ENCODE measurements at places on chromosomes 5 and 9.

GRCh38 chr9:34190996-34191892, 12.4 kb downstream of the UBAP1 start:
- peak; percentile 39 for DNase-seq

DNA sequence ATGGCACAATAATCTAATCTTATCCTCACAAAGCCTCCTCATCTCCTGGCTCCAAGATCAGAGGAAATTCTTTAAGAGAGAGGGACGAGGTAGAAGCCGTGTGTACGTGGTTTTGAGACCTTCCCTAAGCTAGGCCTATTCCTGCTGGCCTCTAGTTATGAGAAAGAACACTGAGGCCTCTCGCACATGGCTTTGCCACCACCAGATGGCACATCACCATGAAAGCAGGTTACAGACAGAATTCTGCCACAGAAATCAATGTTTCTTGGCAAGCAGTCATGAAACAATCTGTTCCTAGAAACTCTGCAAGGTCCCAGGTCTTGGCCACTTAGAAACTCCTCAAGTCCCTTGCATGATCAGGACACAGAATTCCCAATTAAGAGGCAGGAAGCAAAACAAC, 268.2 kb upstream of the TAS2R1 start:
- no peak for DNase-seq

- DNase-seq: peak; percentile 85
Measured at GRCh38 chr9:34501889-34502425, 20.8 kb downstream of the ENHO start.

DNA sequence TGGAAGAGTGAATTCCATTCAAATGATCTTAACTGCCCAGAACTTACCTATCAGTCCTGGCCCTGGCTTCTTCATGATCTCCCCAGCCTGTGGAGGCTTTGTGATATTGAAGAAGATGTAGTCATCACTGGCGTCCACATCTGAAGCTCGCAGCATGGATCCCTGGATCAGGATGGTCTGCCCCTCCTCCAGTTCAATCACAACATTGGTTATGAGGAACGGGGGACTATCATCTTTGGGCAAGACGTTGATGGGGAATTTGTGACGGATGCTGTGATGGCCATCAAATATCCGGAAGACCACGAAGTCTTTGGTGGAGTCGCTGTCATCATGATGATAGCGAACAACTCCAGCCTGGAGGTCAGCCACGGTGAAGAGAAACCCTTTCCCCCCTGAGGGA, 68.0 kb downstream of the FREM1 start:
- no peak for DNase-seq

DNA sequence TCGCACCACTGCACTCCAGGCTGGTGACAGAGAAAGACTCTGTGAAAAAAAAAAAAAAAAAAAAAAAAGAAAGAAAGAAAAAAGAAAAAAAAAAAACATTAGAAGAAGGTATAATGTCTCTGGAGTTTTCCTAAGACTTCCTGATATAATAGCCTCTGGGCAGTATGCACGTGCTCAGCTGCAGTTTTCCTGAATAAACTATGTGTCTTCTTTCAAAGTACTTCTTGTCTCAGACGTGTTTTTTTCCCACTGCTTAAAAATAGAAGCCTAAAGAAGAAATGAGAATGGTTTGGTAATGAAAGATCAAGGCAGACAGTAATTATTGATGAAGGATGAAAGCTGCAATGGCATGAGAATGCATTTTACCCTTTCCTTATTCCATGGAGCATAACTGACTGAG, 148.1 kb upstream of the TRPC7 start:
- no peak for DNase-seq

DNA sequence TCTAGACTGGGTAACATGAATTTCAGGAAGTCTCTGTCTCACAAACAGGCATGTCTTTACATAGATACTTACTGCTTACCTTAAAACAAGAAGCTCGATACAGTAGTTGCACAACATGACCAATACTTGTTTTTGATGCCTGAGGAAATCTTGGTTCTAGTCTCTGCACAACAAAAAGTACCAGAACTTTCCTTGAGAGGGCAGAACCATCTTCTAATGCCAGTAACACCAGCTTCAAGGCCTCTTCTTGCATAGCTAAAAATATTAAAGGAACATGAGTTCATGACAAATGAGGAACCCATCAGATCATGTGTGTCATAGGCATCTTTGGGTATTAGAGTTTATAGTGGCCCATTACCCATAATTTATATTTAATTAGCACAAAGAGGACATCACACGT, 22.0 kb downstream of the RC3H2 start:
- DNase-seq: no peak

- DNase-seq: peak; percentile 42
Measured at GRCh38 chr5:55533521-55534435, 986 bp downstream of the PLPP1 start.

DNA sequence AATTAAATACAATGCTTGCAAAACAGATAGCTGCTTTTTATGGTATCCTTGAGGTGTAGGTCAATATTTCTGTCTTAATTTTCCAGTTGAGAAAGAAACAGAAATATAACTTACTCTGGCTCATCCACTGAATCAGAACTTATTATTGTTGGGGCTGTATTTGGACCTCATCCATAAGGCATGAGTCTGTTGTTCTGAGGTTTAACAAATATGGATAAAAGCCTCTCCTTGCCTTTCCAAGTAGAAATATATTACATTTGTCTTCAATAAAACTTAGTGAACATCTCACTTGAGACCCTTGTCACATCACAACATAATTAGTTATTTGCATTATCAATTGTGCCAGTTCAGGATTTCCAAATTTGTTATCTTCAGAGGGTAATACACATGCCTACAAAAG, 525.8 kb downstream of the AGTPBP1 start:
- peak; percentile 67 for DNase-seq

DNA sequence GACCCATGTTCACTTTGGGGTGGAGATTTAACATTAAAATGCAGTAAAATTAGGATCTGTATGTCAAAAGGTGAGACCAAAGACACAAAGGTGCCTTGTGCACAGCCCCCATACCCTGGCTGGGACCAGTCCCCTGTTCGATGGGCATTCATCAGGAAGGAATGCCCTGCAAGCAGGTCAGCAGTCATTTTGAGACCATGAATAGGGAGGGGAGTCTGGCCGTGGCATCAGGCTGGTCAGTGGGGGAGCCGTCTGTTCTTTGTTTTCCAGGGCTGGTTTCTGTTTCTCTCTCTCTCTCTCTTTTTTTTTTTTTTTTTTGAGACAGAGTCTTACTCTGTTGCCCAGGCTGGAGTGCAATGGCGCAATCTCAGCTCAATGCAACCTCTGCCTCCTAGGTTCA, 68.9 kb upstream of the GOLM1 start:
- no peak for DNase-seq

DNA sequence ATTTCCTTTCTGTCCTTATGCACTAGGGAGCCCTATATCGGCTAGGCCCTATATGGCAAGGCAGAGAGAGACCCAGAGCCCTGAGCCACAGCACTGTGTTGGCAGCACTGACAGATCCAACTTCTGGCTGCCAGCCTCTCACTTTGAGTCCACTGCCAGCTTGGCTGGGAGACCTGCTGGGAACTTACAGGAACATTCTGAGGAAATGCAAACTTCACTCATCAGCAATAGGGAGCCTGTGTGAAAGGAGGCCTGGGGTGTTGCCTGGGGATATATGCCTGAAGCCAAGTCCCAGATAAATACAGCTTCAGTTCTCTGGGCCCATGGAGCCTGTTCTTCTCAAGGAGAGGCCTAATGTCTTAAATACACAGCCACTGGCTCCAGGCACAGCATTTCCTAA, 78.0 kb downstream of the ADRB2 start:
- DNase-seq: no peak

- DNase-seq: no peak
Measured at GRCh38 chr9:114272739-114273431, 50.0 kb upstream of the ORM1 start.

DNA sequence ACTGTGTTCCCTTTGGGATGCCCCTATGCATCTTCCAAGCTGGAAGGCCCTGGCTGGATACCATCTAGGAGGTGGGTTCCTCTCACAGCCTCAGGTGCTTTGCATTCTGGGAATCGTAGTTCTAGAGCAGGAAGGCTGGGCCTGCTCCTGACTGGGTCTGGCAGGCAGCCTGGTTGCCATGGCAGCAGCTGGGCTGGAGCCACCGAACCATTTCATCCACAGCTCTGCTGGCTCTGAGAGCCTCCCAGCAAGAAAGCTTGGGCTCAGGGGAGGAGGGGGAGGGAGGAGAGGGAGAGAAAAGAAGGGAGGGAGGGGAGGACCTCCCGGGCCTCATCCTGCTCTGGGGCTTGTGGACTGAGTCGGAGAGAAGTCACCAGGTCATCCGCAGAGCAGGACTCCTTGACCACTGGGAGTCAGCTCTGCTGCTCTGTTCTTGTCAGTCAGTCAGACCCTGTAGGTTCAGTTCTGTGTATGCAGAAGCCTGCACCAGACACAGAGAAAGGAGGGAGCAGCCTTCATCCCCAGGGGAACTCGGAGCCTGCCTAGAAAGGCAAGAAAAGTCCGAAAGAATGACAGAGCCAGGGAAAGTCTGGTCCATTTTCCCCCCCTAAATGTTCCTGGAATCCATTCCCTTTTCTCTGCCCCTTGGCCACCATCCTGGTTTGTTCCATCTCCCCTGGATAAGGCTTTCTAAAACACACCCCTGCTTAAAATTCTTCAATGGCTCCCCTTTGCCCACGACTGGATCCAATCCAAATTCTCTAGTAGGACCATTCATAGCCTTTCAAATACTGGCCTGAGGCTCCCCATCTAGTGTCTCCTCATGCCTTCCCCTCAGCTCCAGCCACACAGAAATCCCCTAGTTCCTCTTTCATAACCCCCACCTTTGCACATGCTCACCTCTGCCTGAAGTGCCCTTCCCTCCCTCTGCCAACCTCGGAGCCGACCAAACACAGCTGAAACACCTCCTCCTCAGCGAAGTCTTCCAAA, 65.4 kb upstream of the ARAP3 start:
- peak; percentile 69 for DNase-seq

- no peak for DNase-seq
Measured at GRCh38 chr5:173327084-173327947, 898 bp downstream of the STC2 start.

DNA sequence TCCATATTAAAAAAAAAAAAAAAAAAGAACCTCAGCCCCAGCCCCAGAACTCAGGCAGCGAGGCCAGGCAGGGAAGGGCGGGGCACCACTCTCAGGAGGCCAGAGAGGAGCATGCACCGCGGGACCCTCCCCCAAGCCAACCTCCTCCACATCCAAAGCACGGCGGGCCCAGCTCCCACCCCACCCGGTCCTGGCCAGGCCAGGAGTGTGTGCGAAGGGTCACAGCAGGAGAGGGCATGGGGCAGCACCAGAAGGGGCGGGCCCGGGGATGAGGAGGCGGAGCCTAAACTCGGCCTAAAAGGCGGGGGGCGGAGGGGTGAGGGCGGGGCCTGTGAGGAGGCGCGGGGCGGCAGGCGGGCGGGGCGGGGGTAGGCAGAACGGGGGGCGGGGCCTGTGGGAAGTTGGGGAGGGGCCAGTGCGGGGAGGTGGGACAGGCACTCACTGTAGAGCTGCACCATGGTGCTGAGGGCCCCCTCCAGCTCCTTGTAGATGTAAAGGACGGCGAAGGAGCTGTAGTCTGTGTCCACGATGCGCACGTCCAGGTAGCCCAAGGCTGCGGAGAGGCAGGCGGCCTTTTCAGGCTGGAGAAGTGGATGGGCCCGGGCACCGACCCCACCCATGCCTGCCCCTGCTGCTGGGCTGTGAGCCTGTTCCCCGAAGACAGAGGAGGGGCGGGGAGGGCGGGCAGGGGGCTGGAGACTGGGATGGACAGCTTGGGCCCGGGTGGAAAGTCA, 1.2 kb downstream of the LCN15 start:
- no peak for DNase-seq

GRCh38 chr9:115133649-115134048, 15.7 kb upstream of the TNC start:
- no peak for DNase-seq

DNA sequence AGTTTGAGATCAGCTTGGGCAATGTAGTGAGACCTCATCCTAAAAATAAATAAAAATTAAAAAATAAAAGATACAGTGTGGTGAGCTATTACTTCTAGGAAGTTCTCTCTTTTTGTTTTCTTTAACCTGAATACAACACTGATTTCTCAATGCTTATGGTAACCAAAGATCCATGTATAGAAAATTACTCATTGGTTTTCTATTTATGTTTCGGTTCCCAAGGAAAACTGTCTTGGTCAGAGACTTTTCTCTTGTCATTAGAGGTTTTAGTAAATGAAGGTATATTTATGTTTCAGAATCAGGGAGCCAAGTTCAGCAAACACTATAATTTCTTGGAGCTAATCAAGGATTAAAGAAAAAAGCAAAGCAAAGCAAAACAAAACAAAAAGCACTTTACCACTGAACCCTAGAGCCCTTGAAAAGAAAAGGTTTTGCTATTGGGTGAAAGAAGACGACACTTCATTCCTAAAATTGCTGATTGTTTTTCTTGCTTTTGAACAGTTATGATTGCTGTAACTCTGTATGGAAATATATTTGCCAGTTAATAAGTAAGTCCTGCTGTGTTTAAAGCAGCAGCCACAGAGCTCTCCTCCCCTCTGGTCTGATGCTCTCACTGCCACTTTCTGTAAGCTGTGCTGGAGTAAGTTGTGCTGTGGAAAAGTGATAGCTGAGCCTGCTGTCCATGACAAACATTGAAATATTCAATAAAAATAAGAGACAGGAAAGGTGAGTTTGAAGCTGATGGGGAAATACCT, 298.2 kb downstream of the CD180 start:
- DNase-seq: no peak

DNA sequence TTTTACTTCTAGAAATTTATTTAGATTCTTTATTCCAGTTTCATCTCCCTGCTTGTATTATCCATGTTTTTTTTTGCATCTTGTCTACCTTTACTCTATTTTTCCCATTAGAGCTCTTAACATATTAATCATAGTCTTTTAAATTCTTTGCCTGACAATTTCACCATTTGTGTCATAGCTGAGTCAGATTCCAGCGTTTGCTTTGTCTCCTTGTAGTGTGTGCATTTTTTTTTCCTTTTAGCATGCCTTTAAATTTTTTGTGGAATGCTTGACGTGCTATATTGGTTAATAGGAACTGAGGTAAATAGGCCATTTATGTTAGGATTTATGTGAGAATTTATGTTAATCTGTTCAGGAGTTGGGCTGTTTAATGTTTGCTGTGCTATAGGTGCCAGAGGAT, 41.8 kb upstream of the NFIL3 start:
- DNase-seq: no peak

DNA sequence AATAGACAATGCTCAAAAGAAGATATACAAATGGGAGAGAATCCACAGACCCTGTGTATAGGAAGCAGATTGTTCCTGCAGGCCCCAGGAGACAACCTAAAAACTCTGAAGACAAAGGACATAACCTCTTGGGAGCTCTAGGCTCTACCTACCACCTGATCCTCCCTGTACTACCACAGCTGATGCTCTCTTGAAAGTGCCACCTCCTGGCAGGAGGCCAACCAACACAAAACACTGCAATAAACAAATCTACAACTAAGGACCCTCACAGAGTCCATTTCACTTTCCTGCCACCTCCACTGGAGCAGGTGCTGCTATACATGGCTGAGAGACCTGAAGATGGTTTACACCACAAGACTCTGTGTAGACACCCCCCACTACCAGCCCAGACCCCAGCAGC, 49.0 kb downstream of the STARD4 start:
- DNase-seq: no peak

DNA sequence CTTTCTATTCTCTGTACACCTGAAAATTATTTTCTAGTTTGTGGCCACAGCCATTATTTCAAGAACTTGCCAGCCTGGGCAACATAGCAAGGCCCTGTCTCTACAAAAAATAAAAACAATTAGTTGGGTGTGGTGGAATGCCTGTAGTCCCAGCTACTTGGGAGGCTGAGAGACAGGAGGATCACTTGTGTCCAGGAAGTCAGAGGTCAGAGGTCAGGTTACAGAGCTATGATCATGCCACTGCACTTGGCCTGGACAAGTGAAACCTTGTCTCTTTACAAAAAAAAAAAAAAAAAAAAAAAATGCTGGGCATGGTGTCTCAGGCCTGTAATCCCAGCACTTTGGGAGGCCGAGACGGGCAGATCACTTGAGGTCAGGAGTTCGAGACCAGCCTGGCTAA, 58.3 kb downstream of the HMGCR start:
- DNase-seq: no peak

Measured in muscle of back (tissue), 13 donors.